ENCODE measurements at places on chromosomes 11 and 22.
A peak's percentile ranks its signal among the peaks of the same experiment; 100 is the strongest.

DNA sequence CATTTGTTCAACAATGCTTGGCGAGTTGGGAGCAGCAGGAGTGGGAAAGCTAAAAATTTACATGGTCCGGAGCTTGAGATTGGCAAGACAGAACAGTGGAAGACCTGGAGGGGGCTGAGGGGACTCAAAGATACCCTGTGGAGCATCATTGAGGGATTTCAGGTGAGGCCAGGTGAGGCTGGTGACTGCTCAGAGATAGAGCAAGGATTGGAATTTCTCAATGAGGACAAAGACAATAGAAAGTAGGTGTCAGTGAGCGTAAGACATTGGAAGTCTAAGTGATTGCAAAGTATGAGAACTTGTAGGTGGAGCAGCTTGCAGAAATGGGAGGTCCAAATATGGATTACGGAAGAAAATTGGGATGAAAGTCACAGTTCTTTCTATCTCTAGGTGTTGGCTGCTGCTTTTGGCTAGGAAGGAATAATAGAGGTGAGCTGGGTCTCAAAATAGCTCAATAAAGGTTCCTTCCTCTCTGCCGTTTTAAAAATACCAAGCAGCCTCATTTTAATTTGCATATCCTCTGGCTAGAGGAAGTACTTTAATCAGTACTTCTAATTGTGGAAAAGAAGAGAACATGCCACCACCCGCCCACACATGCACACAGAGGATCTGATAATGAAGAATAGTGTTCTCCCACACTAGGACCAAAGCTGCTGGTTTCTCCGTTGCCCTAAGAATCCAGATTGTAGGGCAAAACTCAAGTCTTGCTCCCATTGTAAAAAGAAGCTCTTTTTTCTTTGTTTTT lies 41.8 kb upstream of the SORL1-AS1 start:
- DNase-seq = no peak

- no peak for DNase-seq
These were observed 25.2 kb downstream of the ALG12 start for GRCh38 chr22:49893025-49893424.

DNA sequence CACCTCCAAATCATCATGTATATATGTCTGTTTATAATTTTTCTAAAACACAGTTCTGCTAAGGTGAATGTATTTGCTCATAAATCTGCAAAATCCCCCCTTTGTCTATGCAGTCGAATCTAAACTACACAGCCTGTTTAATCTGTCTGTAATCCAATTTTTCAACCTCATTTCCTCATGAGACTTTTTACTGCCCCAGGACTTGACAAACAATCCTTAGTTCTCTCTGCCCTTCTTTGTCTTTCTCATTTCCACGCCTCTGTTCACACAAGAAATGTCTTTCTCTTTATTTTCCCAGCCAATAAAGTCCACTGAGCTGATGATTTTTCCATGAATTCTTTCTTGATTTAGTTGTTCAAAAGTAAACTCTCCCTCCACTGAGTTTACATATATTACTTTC lies 1154.3 kb downstream of the FAM181B start:
- no peak for DNase-seq

DNA sequence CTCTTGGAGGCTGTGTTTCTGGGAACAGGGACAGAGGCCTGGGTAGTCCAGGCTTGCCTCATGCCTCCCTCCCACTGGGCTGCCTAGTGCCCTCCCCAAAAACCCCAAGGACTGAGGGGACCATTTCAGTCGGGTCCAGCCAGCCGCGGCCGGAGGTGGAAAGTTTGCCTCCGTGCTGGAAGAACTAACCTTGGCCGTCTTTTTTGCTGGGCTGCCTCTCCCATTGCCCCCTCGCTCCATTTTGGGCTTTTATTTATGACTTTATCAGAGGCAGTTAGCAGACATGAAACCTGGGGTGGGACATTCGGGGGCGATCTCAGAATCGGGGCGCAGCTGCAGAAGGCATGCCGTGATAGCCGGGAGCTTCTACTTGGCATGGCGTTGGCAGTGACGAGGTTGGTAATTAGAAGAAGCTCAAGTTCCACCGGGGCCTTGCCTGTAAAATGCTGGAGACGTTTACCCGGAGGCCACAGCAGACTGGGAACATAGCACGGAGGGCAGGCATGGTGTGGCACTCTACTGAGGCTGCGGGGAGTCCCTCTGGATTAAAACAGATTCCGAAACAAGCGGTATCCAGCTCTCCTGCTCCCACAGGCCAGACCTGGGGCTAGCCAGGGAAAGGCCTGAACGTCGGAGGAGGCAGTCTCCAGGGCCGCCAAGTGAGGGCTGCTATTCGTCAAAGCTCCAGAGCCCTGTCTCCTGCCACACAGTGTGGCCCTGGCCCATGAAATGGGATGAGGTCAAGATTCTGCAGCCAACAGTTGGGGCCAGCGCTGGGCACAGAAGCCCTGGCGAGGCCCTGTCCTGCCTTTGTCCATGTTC lies 76.4 kb upstream of the PPARA start:
- DNase-seq = no peak

DNA sequence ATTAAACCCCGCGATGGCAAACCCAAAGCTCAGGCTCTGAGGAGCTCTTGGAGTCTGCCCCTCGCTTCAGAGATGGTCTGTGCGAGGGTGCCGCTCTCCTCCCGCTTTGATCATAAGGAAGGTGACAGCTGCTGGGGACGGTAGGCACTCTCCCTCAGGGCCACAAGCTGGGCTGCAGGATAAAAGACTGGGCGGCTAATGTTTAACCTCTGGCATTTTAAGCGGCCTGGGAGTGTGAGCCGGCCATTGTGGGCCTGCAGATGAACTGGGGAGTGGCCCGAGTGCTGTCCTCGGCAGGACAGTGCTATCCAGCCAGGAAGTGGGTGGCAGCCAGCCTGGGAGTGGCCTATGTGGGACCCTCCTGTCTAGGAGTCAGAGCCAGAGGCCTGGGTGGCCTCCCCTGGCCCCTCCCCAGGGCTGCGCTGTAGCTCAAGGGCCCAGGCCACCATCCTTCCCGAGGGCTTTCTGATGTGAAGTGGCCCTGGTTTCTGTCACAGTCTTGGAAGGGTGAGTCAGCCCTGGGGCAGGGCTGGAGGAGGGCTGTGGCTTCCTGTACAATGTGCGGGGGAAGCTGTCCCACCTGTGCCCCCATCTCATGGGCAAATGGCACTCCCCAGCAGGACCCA lies 58.7 kb upstream of the PRODH start:
- DNase-seq = no peak

- DNase-seq = no peak
These were observed 651 bp upstream of the FAM83F start for GRCh38 chr22:39994041-39994565.

- DNase-seq = no peak
These were observed 26.7 kb downstream of the TCF20 start for GRCh38 chr22:42243802-42244060.

- peak; percentile 72 for DNase-seq
These were observed 60.6 kb upstream of the AMPD3 start for GRCh38 chr11:10394229-10395101.

GRCh38 chr11:69155302-69156234 lies at the start of gene SMIM38:
TSS of gene SMIM38 (plus strand) at chr11:69155935. CDS start at chr11:69157847, 1,912 bp downstream.
- no peak for DNase-seq

GRCh38 chr22:20430101-20430719 lies 7.4 kb downstream of the SCARF2 start:
- DNase-seq = no peak

All from SK-N-SH (cell line).